NCI-H2227 treated with DMSO at 0.1 percent for 48 hours (cell line): ENCODE measurements at places on chromosomes 7 and 10.
A peak's percentile ranks its signal among the peaks of the same experiment; 100 is the strongest.

- DNase-seq = no peak
Measured at GRCh38 chr7:36591636-36592035, 132.7 kb downstream of the AOAH start.

DNA sequence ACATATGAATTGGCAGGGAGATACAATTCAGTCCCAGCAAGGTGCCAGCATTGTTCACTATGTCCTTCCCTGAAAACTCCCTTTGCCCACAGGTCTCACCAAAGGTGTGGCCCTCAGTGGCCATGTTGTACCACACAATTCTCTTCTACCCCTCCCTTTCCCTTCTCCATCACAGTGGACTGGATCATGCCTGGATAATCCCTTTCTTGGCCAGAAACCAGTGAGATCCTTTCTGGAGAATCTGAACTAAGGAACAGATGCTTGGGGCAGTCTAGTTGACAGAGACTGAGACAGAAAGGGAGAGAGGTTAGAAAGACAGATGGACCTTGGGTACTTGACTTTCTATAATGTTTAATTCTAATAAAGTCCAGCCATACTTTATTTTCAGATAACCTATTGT, 9.5 kb downstream of the NMT2 start:
- DNase-seq = no peak

DNA sequence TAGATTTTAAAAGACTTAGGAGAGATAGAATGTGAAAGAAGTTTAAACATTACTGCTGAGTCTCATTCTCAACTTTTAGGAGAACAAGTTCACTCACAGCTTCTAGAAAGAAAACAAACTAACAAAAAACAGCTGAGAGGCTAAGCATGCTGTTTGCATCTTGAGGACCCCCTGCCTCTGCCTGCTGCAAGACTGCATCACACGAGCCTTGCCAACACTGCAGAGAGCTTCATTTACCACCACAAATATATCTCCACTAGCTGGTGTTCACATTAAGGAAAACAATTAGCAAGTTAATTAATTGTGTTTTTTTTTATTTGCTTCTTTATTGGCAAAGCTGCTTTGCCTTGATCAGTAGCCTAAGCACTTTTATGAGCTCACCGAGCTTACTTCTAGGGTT, 336.6 kb upstream of the KIAA1217 start:
- DNase-seq = no peak

- DNase-seq = no peak
Measured at GRCh38 chr10:109957092-109957797, 33.9 kb upstream of the XPNPEP1 start.

DNA sequence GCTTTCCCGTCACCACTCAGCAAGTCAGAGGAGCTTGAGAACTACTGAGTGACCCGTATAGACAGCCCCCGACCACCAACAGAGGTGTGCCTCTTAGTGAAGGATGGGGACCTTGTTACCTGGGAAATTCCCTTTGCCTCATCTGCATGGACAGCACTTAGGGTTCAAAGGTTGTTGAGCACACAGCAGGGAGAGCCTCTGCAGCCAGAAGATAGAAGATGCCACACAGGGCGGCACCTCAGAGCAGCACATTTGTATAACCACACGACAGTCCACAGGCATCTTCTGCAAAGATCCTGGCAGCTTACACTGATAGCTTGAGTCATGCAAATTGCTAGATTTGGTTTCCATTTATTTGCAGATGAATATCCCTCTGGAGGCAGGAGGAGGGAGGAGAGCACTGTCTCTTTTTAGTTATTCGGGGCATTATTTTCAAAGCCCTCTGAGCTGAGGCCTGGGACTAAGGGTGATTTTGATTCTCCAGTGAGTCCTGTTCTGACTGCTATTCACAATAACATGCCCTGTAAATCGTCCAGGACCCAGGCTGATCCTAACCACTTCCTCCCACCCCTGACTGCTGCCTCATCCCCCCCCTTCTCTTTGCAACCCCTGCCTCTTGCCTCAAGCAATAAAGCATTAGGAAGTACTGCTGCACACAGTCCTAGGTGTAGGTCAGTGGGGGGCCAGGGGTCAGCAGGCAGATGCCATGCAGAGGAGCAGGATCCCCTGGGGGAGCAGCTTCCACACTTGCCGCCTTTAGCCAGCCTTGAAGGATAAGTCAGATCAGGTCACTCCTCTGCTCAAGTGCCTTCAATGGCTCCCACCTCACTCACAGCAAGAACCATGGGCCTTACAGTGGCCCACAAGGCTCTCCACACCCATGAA, 24.6 kb upstream of the INMT start:
- DNase-seq = no peak

GRCh38 chr7:147363101-147363500, 1227.5 kb upstream of the C7orf33 start:
- no peak for DNase-seq

DNA sequence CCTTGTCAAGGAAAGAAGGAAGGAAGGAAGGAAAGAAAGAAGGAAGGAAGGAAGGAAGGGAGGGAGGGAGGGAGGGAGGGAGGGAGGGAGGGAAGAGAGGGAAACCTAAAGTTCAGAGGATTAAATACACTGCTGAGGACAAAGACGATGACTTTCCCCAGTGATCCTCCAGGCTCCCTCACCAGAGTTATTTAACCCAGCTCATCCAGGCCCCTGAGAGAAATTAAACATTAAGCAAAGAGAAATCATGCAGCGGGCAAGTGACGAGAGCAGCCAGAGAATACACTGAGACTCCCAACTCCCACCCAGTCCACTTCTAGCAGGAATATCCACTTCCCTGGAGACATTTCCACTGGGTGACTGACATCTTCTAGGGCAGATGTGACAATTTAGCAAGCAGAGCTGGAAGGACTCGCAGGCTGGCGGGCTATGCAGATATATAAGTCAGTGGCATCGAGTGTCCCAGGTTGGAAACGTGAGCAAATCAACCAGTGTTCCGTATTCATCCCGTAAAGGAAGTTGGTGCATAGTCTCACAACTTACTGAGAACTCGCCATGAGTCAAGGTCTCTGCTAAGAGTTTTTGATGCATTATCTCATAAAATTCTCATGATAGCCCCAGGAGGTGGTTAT, 48.7 kb downstream of the CALML3 start:
- DNase-seq = no peak

GRCh38 chr10:103901299-103901698, 16.7 kb downstream of the STN1 start:
- DNase-seq = no peak

DNA sequence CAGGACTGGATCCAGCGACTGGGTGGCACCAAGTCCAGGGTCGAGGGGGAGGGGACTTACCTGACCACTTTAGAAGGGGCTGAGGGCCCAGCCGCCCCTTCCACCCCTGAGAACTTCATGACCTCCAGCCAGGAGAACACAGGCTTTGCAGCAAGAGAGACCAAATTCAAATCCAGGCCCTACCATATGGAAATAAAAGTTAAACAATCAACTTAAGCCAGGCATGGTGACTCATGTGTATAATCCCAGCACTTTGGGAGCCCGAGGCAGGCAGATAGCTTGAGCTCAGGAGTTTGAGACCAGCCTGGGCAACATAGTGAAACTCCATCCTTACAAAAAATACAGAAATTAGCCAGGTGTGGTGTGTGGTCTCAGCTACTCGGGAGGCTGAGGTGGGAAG, 61.9 kb downstream of the COL13A1 start:
- no peak for DNase-seq

GRCh38 chr7:120273476-120273975, 551 bp downstream of the KCND2 start:
- peak; percentile 42 for DNase-seq

- DNase-seq = no peak
Measured at GRCh38 chr10:57579926-57580325, 687.8 kb downstream of the IPMK start.

DNA sequence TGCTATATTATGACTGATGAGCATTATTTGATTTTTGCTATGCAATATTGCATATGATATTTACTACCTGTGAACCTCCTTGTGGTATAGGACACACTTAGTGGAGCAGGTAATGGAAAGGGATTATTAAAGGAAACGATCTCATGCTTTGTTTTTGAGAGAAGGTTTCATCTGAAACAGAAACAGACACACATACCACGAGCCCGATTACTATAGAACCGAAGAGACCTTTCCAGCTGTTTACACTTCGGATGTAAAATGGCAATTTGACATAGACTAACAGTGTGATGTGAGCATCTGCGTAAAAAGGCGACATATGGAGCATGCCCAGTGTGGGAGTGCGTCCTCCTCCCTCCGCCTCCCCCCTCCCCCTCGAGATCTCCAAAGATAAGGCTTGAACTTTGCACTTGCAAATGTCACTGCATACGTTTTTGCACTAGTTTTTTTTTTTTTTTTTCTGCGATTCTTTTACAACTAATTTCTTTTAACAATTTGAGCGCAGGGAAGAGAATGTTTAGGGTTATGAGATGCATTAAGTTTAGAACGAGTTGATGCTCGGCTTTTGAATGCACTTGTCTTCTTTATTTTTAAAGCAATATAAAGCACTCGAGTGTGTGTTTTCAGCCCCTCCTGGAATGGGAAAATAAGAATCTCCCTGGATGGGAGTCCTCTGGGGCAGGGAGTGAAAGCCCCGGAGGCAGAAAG, 251.0 kb downstream of the NSUN6 start:
- DNase-seq = peak; percentile 61

DNA sequence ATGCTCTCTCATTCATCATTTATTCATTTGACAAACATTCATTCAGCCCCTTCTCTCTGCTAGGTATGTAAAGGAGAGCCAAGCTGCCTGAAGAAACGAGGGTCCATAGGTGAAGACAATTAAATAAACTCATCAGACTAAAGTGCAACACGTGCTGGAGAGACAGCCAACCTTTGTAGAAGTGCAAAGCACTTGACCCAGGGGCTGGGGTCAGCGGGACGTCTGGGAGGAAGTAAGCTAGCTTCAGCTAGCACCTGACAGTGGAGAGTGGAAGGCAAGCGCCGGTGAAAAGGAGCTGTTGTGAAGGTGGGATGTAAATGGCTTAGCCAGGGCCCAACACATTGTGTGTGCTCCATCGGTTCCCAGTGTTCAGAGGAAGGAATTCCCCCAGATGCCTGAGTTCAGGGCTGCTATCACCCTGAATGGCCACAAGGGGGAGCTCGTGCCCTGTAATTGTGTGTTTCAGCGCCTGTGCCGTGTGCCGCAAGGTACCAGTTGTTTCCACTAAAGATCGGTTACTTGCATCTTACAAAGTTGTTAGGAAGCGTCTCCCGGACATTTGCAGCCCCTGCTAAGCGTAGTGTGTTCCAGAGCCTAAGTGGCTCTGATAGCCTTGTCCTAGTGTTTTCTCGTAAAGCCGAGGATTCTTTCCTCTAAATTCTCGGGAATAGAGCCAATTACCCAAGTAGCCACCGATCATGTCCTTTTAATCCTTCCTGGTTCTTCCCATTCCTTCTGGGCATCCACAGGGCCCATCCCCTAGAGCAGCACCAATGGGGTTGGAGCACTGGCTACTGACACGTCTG, 30.6 kb downstream of the TLX1 start:
- DNase-seq = peak; percentile 83

- DNase-seq = no peak
Measured at GRCh38 chr10:122060250-122060649, 71.3 kb downstream of the TACC2 start.
